ENCODE measurements at places on chromosomes 12 and 14. TPM values are rescaled to one million over a fixed set of nuclear protein-coding genes. Genes with fewer than 3 reads are reported as not detected.

DNA sequence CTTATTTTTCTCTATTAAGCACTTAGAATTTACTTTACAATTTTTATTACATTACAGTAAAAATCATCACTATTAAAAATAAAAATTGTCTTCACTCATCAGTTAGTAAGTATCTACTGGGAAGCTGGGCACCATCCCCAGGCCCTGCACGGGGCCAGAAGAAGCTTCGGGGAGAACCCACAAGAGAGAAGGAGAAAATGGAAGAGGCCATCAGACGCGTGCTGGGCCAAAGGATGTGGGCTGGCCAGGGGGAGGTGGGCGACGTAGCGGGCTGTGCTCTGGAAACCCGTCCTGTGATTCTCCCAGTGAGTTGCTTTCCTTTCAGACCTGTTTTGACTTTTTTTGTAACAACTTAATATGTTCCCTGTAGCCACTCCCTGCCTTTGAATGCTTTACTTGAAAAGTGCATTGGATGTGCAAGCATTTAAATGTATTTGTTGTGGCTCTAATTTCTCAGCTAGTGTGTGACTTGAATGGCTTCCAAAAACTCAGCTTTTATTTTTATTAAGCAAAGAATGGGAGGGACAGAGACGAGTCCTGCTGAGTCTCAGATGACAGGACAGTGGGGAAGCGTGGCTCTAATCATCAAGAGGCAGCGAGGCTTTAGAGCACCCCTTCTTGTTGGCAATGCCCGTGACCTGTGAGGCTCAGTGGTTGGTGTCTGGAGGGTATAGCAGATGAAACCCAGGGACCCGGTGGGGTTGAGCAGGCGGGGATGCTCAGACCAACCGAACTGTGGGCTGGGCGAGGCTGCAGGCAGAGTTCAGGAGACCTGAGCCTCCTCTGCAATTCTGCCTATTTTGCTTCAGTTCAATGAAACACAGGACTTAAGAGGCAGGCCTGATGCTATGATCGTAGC lies 38.8 kb downstream of the SYNE3 start:
- DNase-seq, result no peak

- peak; percentile 80 for DNase-seq
Observed at GRCh38 chr14:73612339-73613045, at the start of gene ACOT6. Gene ACOT6, plus strand, starts transcription at chr14:73612517. Its CDS starts 55 bp downstream, at chr14:73612572.

- no peak for DNase-seq
Observed at GRCh38 chr14:32319368-32320049, 9.6 kb upstream of the AKAP6 start.

- DNase-seq, result no peak
Observed at GRCh38 chr14:74619672-74620131, 7.7 kb upstream of the LTBP2 start.

- DNase-seq, result peak; percentile 59
Observed at GRCh38 chr14:35369701-35370191, 34.8 kb downstream of the NFKBIA start.

DNA sequence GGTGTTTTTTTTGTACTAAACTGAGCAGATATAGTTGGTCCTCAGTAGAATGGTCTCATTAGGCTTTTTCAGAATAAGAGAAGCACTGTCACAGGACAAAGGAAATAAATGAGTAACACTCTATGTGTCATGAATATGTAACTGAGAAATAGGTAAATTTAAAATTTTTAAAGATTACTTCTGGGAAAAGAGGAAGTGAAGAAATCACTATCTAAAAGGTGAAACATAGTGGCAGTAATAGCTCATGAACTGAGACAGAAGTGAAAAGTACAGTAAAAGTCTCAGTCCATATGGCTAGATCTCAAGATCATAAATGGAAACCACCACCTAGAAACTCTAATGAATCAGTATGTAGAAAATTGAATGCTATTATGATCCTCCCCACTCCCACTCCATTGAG lies 89.3 kb upstream of the TTC7B start:
- no peak for DNase-seq

- no peak for DNase-seq
Observed at GRCh38 chr12:93572712-93573551, 457 bp downstream of the SOCS2 start.

- no peak for DNase-seq
Observed at GRCh38 chr14:99534333-99534732, 53.1 kb downstream of the CCNK start.

- DNase-seq, result peak; percentile 15
Observed at GRCh38 chr14:24136684-24137528, 912 bp downstream of the PSME1 start.

KCNMB4 gene
- total RNA-seq, result 0.43 TPM

- no peak for DNase-seq
Observed at GRCh38 chr14:103138301-103139131, 15.3 kb downstream of the TNFAIP2 start.

GRCh38 chr14:38256533-38256840 lies 594 bp upstream of the CLEC14A start:
- DNase-seq, result no peak

LRRC10 gene
- total RNA-seq, result not detected

MAPKAPK5 gene
- total RNA-seq, result 87.2 TPM

Measured in G401 (cell line).